ENCODE measurements at places on chromosomes 13 and 19. TPM values are rescaled to one million over a fixed set of nuclear protein-coding genes. Genes with fewer than 3 reads are reported as not detected.

The PSG2 gene
- not detected for polyA plus RNA-seq

The ZNF177 gene
- polyA plus RNA-seq = 61.1 TPM

The NPAS1 gene
- 0.38 TPM for polyA plus RNA-seq

The ATP8B3 gene
- polyA plus RNA-seq = 0.74 TPM

The SIGLEC12 gene
- not detected for polyA plus RNA-seq

The RNF225 gene
- polyA plus RNA-seq = not detected

The FGF14 gene
- 35.6 TPM for polyA plus RNA-seq

The ANKRD24 gene
- 2.8 TPM for polyA plus RNA-seq

The ANGPTL8 gene
- not detected for polyA plus RNA-seq

The RAD23A gene
- polyA plus RNA-seq = 42.1 TPM

The GARIN5A gene
- 6.5 TPM for polyA plus RNA-seq

The ZNF808 gene
- polyA plus RNA-seq = 13.4 TPM

The ZNF787 gene
- polyA plus RNA-seq = 11.4 TPM

The TSSK6 gene
- polyA plus RNA-seq = 5.3 TPM

The LILRB4 gene
- not detected for polyA plus RNA-seq

The FLT1 gene
- polyA plus RNA-seq = not detected

The NRTN gene
- polyA plus RNA-seq = 0.62 TPM

The SYDE1 gene
- polyA plus RNA-seq = not detected

The ZNF112 gene
- polyA plus RNA-seq = 15.0 TPM

The ONECUT3 gene
- polyA plus RNA-seq = 1.6 TPM

The LGALS14 gene
- polyA plus RNA-seq = 4.4 TPM

The SNRPD2 gene
- polyA plus RNA-seq = 372 TPM

The CEACAM3 gene
- polyA plus RNA-seq = not detected

The VWA8 gene
- 3.2 TPM for polyA plus RNA-seq

The PINLYP gene
- 3.2 TPM for polyA plus RNA-seq

The PLPP2 gene
- polyA plus RNA-seq = 2.8 TPM

The CGB5 gene
- not detected for polyA plus RNA-seq

The LILRA1 gene
- not detected for polyA plus RNA-seq

The ZNF536 gene
- 13.9 TPM for polyA plus RNA-seq
